Activated naive CD4-positive, alpha-beta T cell treated with anti-CD3 and anti-CD28 coated beads for 36 hours (primary cell): ENCODE measurements at places on chromosomes 1 and 21.

GRCh38 chr1:199936441-199936840 lies 91.1 kb upstream of the NR5A2 start:
- no peak for DNase-seq

- no peak for DNase-seq
Measured at GRCh38 chr1:87007323-87007722, 92.9 kb downstream of the HS2ST1 start.

GRCh38 chr1:83637586-83637985 lies 361.3 kb downstream of the TTLL7 start:
- DNase-seq, result no peak

DNA sequence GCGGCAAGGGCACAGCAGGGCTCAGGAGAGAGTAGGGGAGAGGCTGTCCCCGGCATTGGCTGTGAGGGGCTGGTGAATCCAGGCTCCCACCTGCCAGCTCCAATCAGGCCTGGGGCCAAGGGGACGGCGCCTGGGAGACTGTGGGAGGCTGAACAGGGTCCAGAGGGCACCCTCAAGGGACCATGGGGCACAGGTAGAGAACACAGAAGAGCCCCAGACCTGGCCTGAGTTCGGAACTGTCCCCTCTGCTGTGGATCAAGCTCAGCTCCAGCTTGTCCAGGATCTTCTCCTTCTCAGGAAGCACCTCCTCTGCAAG lies 67.0 kb downstream of the KCNAB2 start:
- no peak for DNase-seq

GRCh38 chr1:234310460-234310817 lies 62.8 kb upstream of the COA6 start:
- no peak for DNase-seq

DNA sequence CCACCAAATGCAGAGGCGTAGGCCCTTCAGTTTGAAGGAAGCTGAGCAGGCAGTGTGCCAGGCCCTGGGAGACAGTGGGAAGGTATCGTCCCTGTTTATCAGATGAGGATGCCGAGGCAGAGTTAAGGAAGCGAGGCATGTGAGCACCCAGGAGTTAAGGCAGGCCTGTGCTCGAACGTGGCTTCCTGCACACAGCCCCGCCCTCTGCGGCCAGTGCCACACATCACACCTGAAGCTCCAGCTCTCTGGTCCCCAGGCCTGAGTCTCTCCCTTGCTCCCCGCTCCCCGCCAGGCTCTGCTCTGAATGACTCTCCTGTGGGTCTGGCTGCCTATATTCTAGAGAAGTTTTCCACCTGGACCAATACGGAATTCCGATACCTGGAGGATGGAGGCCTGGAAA lies 32.1 kb downstream of the EPHX1 start:
- no peak for DNase-seq

DNA sequence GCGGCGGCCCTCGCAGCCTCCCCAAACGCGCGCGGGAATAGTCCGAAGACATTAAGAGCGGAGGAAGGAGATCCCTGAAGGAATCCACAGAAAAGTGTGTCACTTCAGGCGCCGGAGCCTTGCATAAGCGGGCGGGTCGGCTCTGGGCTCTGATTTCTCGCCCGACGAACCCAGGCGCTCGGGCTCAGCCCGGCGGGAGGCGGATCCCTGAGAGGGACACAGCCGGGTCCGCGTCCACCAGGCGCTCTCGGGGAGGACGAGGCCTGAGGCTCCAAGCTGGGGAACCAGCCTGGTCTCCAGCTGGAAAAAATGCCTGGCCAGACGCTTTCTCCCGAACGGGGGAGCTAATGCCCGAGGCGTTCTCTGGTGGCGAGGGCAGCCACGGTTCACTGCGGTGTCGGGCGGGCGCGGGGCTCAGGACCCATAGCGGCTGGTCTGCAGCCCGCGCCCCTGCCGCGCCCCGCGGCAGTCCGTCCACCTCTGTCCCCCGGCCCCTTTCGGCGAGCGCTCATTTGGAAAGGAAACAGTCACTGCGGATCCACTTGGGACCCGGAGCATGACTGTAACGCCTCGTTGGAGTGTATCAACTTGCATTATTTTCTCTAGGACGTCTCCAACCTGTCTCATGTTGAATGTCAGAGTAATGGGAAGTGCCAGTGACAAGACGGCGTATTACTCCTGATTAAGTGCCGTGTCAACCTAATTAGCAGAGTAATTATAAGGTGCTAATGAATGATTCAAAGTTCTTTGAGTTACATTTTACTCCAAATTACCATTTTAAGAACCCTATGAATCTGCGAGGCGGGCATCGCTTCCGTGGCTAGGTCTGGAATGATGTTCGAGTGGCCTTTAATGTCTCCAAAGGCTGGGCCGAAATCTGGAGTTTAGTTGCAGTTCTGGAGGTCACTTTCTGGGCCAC lies 1.6 kb upstream of the BARHL2 start:
- no peak for DNase-seq

GRCh38 chr1:115091572-115091971 lies 2.3 kb upstream of the TSPAN2 start:
- DNase-seq, result no peak

DNA sequence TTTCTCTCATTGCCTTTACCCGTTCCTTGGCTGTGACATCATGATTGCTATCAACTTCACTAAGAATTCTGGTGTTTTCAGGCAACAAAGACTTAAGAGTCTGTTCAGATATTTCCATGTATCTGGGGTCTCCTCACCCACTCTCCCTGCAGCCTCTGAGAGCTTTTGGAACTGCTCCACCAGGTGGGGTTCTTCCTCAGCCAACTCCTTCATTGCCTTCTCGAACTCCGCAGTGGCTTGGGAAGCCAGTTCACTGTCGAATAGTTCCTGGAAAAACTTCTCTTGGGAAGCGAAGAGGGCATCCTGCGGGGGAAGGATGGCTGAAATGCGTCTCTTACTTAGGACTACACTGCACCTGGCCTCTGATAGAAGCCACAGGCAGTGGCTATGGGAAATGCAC lies 2.1 kb downstream of the PEX19 start:
- DNase-seq, result no peak

- DNase-seq, result peak; percentile 10
Measured at GRCh38 chr1:21852282-21853130, 40.4 kb downstream of the LDLRAD2 start.

GRCh38 chr21:37207441-37208009 lies 59.6 kb downstream of the VPS26C start:
- peak; percentile 31 for DNase-seq

DNA sequence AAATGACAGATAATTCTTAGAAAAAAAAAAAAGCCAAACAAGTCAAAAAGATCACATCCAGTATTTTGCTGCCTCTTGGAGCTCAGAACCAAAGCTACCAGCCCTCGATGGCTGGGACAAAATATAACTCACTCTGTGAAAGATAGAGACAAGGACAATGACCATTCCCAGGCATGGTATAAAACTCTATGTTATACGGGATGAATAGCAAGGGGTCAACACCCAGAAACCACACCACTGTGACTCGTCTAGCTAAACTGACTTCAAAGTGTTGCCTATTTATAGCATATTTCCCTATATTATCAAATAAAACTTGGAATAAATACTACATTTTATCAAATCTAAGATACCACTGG lies 10.1 kb downstream of the TMEM63A start:
- DNase-seq, result no peak

- DNase-seq, result no peak
Measured at GRCh38 chr21:35233756-35234155, 184.7 kb upstream of the RUNX1 start.

GRCh38 chr21:33619726-33620125 lies 21.8 kb downstream of the CRYZL1 start:
- no peak for DNase-seq

DNA sequence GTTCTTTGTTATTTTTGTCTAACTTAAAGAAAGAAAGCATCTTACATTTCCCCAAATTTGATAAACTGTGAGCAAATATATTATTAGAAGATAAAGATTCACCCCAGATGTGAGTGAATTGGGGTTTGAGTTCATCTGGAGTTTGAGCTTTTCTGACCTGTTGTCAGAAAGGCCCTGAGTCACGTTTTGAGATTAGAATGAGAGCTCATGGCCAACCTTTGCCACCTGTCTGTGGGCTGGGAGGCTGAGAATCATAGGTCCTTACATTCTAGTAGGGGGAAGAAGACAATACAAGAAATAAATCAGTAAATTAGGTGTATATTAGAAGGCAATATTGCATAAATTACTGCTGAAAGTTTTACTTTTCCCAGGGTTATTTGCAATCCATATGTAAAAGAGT lies 22.3 kb downstream of the STYXL2 start:
- DNase-seq, result no peak

DNA sequence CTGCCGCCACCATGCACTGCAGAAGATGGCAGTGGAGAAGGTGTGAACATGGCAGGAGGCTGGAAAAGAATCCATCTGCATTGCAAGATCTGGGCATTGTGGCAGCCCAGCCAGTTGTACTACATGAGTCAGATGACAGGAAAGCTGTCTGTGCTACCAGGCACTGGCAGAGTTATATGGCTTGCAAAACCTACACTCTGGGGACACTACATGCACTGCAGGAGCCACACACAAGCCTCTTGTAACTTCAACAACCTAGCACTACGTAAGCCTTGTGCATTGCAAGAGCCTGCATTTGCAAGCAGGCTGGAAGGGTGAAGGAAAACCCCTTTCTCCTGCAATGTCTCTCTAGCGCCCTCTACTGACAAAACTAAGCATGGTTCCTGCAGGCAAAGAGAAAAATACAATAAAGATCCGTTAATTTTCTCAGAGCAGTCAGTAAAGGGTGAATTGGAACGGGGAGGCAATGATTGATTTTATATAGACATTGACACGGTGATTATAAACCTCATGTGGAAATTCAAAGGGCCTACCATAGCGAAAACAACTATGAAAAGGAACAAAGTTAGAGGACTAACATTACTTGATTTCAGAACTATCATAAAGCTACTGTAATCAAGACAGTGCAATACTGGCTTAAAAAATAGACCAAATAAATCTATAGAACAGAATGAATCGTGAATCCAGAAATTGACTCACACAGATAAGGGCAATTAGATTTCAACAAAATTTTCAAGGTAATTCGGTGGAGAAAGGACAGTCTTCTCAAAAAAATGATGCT lies 26.2 kb upstream of the DYNLT5 start:
- DNase-seq, result peak; percentile 78

DNA sequence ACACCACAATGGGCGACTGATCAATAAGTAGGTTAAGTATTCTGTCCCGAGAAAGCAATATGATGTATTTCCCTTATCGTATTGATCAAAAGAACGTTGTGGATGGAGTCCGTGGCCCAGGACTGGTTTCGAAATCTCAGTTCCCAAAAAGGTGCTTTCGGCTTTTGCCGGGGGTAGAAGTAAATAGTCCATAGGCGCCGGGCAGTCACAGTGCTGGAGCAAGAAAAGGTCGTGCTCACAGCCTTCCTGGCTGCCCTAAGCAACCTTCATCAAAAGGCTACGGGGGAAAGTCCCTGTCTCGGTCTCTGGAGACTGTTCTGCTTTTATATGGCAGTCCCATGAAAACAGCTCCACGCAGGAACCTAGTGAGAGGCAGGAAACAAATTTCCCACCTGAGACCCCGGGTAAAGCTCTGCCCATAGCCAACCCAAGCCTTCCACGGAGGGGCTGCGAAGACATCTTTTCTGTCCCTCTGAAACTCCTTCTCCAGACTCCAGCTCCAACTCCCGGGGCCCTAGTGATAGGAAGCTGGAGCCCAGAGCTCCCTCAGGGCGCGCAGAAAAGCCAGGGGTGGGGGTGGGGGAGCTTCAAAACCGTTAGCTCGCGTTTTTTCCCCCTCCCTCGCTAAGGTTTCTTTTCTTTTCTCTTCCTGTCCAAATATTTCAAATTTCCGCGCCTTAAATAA lies 7.0 kb downstream of the CDKN2C start:
- peak; percentile 38 for DNase-seq

- no peak for DNase-seq
Measured at GRCh38 chr1:163142152-163142551, 60.6 kb downstream of the RGS5 start.

GRCh38 chr21:14557413-14557812 lies 11.3 kb upstream of the SAMSN1 start:
- no peak for DNase-seq

DNA sequence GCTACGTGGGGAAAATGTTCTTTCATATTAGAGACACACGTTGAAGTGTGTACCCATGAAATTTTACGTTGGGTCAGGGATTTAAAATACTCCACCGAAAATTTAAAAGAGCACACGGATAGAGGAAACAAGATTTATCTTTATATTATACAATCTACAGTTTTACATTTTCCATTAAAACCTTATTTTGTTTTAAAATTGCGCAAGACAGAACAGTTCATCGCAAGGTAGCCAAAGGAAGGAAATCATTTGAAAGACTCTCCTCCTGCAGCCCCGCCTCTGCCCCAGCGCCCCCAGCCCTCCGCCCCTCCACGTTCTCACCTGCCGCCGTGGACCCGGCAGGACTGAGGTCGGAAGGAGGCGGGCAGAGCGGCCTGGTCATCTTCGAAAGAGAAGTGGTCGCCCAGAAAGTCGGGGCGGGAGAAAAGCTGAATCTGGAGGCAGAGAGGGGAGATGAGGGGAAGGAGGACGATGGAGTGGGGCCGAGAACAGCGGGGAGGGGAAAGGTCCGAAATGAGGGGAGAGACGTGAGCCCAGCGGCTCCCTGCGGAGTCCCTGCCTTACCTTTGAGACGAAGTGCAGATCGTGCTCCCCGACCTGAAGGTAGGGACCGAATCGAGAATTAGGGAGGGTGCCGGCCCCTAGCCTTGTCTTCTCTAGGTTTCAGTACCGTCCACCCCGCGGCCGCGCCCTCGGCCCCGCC lies 18.0 kb downstream of the CRYBG2 start:
- no peak for DNase-seq
